Activated CD4-positive, alpha-beta T cell treated with anti-CD3 and anti-CD28 coated beads, Interleukin-2, amount 50 U/mL, for 48 hours (primary cell): ENCODE measurements at places on chromosomes 3 and 15.

GRCh38 chr15:51876169-51876568 is 46.7 kb downstream of the TMOD3 start:
- DNase-seq = no peak

- no peak for DNase-seq
Observed at GRCh38 chr3:162729686-162730085, 1233.1 kb downstream of the OTOL1 start.

GRCh38 chr15:93943586-93943985 is 287.8 kb upstream of the MCTP2 start:
- DNase-seq = no peak

- no peak for DNase-seq
Observed at GRCh38 chr15:76116138-76116885, 56.5 kb downstream of the TMEM266 start.

DNA sequence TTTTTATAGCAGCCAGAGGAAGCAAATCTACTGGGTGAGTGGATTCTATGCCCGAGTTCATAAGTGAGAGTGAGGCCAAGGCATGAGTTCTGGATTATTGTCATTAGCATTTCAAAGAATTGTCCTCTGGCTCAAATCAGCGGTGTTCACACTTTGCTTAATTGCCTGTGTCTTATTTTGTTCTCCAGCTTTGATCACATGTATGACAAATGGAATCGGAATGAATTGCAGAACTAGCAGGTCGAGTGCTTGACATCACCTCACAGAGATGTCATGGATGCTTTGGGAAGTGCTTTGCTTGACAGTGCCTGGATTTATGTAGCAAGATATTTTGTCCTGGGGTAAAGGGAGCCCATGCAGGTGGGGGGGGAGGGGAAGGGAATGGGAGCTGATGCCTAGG is 68.0 kb downstream of the SH3GL3 start:
- no peak for DNase-seq

- no peak for DNase-seq
Observed at GRCh38 chr15:69042531-69042930, 28.0 kb downstream of the NOX5 start.

DNA sequence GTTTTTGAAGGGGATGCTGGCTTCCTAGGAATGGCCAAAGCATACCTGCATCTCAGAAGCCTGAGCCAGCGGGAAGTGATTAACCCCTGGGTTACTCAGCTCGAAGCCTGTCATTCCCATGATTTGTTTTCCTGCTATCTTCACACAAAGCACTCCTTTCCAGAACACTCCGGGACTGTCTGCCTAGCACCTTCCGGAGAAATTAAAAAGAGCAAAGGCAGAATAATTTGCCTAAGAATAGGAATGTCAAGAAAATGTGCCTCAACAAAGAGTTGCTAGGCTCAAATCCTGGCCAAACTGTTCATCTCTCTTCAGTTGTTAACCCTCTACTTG is 34.1 kb downstream of the TPM1 start:
- no peak for DNase-seq

GRCh38 chr15:64437982-64438381 is 22.4 kb upstream of the ZNF609 start:
- DNase-seq = no peak

- no peak for DNase-seq
Observed at GRCh38 chr3:16484216-16484615, 29.3 kb downstream of the RFTN1 start.

DNA sequence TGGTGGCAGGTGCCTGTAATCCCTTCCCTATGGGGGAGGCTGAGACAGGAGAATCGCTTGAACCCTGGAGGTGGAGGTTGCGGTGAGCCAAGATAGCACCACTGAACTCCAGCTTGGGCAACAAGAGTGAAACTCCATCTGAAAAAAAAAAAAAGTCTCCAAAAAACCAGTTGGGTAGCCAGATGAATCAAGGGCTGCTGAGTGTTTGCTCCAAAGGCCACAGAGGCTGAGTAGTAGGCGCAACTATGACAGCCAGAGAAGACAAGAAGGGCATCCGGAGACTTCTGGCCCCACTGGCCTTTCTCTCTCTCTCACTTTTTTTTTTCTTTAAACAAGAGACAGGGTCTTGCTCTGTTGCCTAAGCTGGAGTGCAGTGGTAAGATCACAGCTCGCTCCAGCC is 131.8 kb downstream of the SMAD6 start:
- no peak for DNase-seq

- no peak for DNase-seq
Observed at GRCh38 chr3:63128380-63128779, 149.7 kb upstream of the SYNPR start.

- DNase-seq = no peak
Observed at GRCh38 chr3:171187706-171188290, 161.3 kb upstream of the SLC2A2 start.

GRCh38 chr3:123229145-123229544 is 27.4 kb downstream of the SEC22A start:
- no peak for DNase-seq

- DNase-seq = no peak
Observed at GRCh38 chr15:71650603-71651002, 159.8 kb upstream of the NR2E3 start.

DNA sequence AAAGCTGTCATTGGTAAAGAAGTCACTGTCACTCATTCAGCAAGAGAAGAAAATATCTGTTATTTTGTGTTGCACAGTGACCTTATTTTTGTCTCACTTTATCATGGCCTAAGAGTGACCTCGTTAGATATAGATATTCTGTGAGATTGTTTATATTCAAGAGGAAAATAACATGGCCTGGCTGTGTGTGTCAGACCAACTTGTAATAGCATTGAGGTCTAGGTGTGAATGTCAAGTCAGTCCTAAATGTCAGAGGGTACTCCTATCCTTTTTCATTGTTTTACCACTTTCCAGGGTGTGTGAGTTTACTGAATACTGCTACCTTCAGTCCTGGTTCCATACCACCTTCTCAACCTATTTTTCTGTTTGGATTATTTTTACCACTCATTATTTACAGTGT is 18.5 kb upstream of the TM4SF4 start:
- DNase-seq = no peak

GRCh38 chr15:66644000-66644787 is 57.8 kb upstream of the SMAD6 start:
- no peak for DNase-seq

DNA sequence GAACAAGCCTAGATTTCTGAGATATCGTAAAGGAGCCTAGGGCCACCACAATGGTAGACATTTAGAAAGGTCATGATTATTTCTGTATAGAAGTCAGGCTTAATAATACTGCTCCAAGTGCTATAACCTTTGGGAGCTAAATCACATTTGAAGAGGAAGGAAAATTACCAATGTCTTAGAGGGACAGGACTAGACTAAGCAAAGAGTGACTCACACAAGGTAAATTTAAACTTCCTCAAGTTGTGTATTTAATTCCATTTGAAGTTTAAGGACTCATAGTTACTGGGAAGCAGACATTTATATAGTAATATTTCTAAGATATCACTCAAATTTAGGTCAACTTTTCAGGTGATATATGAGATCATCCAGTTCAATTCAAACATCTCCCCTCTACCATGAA is 227.6 kb upstream of the MME start:
- DNase-seq = no peak

DNA sequence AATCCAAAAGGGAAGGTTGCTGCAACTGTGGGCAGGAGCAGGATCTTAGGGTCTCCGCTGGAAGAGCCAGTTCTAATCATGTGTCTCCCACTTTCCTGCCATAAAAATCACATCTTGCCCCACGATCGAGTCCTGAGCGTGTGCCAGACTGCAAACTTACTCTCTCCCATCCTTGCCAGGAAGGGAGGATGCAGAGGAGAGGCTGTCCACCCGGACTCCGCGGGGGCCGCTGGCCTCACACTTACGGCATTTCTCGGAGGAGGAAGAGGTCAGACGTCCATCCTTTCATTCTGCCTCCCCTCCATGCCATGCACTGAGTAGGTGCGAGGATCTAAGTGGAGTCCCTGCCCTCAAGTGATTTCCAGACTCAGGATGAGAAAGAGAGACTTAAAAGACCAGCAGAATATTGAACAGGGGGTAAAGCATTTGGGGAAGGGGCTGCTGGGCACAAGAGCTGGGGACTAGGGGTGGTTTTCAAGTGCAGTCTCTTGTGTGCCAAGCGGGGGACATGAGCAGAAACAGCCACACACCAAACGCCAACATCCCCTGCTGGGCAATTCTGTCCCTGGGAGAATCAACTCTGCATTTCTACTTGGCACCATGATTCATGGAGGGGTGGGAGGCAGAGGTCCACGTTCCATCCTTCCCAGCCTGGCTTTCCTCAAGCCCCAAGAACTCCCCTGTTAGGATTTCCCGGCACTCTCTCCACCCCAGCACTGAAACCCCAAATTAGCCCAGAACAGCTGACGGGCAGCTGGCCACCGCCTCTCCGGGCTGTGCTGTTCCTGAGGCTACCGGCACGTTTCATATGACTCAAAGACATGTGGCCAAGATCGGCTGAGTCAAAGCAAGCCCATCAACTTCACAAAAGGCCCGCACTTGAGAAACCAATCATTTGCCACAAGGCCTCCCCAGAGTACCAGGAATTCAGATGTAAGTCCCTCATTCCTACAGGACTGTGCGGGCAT is 11.6 kb downstream of the OXTR start:
- DNase-seq = no peak

- no peak for DNase-seq
Observed at GRCh38 chr15:95919460-95919859, 411.0 kb upstream of the NR2F2 start.

- no peak for DNase-seq
Observed at GRCh38 chr3:176935194-176935888, 261.9 kb downstream of the TBL1XR1 start.

- DNase-seq = no peak
Observed at GRCh38 chr3:61452535-61453090, 108.8 kb upstream of the PTPRG start.

DNA sequence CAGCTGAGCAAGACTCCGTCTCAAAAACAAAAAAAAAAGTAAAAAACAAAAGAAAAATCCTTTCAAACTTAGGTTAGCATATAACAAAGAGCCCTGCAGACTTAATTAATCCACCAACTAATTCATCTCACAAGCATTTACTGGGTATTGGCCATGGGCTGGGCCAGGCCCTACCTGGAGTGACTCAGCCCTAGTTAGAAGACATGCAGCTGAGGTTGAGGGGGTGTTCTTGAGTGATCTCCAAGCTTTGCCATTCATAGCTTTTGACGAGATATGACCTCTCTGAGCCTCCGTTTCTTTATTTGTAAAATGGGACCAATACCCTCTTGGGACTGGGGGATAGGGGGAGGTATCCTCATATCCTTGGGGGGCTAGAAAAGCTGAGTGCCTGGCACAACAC is 7.8 kb downstream of the FBXL22 start:
- DNase-seq = no peak

- no peak for DNase-seq
Observed at GRCh38 chr3:143811602-143812001, 36.7 kb downstream of the SLC9A9 start.

DNA sequence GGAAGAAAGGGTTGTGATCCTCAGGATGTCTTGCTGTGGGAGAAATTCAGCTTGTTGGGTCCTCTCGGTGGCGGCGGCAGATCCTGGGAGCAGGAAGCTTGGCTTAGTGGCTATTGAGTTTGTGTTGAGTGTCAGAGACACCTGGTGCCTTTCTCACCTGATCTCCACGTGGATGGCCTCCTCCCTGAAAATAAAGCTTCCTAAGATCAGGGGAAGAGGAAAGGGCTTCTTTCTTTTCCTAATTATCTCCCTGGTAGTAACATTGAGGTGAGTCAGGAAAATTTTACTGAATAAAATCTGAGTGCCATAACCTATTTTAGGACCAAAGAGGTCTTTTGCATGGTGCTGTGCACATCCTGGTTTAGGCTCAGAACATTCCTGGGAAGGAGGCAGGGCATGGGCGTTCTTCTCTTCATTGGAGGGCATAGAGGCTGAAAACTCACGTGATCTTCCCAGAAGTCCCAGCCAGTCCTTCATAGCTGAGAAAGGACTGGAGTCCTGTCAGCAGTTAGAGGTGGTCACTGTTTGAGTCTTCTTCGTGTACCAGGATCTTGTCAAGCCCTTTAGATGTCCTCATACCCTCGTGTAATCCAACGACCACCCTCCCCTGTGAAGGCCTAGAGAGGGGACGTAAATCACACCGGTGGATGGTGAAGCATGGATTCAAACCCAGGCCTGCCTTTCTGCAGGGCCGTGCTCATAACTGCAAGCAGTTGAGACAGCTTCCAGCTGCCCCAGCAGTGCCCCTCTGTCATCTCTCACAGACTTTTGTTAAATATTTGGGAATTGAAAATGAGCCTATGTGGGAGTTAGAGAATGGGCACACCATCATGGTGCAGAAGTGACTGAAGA is 1.1 kb downstream of the CMTM8 start:
- peak; percentile 14 for DNase-seq

DNA sequence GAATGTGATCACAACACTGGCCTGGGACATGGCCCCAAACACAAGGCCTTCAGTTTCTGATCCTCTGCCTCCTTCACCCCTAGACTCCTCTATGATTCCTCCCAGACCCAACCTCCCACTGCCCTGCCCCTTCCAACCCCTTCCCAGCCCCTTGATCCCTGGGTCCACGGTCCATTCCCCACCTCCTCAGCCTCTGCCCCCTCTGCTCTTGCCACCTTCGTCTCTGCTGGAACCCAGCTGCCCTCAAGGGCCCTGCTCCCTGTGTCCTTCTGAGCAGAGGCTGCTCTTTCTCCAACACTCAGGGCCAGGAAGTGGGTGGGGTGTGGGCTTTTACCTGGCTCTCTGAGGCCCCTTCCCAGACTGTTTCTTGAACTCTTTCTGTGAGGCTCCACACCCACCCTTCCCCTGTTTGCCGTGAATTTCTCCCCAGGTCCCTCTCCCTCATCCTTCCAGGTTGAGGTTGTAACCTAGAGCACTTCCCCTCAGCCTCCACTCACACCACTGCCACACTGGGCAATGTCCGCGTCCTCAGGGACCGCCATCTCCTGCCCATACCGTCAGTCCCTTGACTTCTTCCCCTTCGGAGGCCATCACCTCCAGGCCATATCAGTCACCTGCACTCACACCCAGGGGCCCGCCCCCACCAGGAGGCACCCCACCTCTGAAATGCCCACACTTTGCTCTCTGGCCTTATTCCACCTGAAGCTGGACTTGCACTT is 18.7 kb upstream of the SLCO2A1 start:
- DNase-seq = no peak

GRCh38 chr3:32794487-32795308 is 23.1 kb upstream of the TRIM71 start:
- DNase-seq = no peak

GRCh38 chr15:66765478-66766281 is 63.6 kb downstream of the SMAD6 start:
- DNase-seq = no peak
